ENCODE measurements at places on chromosomes 5 and 9. TPM values are rescaled to one million over a fixed set of nuclear protein-coding genes. Genes with fewer than 3 reads are reported as not detected.

DNA sequence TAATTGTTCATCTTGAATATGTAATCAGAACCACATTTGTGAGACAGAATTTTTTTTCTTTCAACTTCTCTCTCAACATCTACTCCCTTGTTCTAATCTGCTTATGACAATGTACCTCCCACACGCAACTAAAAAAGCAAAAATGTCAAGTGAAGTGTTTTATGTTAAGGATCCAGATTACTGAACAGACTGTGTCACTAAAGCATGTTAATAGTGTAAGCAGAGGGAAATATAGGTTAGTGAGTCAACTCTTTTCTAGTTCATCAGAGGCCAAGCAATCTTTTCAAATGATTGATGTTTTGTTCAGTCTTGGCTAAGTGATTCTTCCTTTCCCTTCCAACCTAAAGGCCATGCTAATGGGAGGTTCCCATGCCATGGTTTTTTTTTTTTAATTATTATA lies 34.7 kb upstream of the IDNK start:
- DNase-seq, result no peak

DNA sequence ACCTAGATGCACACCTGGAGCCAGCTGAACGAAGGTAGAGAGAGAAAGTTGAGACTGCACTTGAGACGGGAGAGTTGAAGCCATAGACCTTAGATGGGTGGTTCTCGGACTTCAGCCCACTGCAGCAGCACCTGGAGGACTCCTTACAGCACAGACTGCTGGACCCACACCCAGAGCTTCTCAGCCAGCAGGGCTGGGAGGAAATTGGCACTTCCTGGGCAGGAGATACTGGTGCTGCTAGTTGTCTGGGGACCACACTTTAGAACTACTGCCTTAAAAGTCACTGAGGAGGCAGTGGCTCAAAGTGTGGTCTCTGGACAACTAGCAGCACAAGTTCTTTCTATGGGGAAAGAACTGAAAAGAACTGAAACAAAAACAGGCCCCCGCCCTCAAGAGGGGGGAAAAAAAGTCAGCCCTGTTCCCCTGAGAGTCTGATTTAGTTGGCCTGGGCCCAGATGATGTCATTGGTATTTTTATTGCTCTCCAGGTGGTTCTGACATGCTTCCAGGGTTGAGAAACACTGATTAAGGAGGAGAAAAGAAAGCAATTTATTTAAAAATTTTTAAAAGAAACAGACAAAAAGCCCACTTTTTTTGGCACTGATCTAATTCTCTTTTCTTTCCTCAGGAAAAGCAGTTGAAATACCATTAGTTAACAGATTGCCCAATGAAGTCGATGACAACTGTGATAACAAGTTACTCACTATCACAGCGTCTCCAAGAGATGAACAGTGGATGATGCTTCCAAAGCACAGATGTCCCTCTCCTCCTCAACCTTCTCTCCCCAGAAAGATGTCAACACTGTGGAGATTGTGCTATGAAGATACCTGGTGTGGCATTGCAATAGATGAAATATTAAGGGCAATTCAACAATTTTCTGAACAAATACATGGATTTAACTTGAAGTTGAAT lies 73.6 kb upstream of the ADAMTS16 start:
- no peak for DNase-seq

The PCDHGB3 gene
- total RNA-seq, result 2.7 TPM

The SEC16A gene
- 71.8 TPM for total RNA-seq

The BAAT gene
- not detected for total RNA-seq

- DNase-seq, result no peak
These were observed 106.9 kb upstream of the SEMA6A start for GRCh38 chr5:116681334-116682013.

GRCh38 chr9:126431077-126431742 lies 104.6 kb downstream of the MVB12B start:
- DNase-seq, result no peak

- no peak for DNase-seq
These were observed 56.4 kb downstream of the NIPSNAP3B start for GRCh38 chr9:104820336-104820735.

DNA sequence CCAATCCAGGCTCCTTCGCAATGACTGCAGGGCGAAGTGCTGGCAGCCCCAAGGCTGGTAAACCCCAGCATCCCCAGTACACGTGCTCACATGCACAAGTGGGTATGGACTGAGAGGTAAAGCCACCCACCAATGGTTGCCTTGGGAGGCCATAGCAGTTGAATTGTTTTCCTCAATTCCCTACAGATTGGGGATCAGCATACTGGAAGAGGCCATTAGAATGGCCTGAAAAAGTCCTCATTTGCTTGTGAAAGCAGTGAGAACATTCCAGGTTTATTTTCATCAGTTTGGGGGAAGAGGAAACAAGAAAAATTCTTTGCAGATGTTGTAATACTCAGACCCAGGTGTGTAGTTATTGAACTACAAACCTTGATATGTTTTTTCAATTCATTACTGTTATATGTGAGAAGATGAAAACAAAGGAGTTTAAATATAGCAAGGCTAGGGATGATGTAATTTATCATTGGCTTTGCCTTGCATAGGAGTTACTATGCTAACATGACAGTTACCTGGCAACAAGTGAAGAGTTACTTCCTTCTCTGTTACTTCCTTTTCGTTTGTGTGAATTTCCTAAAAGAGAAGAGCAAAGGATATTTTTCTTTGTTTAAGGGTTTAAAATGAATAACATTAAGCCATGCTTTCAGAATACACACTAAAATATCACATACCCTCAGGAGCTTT lies 36.4 kb downstream of the MTMR12 start:
- no peak for DNase-seq

- DNase-seq, result no peak
These were observed 103.5 kb upstream of the C9orf72 start for GRCh38 chr9:27676827-27677226.

GRCh38 chr9:20117986-20118385 lies 329.1 kb upstream of the SLC24A2 start:
- no peak for DNase-seq

DNA sequence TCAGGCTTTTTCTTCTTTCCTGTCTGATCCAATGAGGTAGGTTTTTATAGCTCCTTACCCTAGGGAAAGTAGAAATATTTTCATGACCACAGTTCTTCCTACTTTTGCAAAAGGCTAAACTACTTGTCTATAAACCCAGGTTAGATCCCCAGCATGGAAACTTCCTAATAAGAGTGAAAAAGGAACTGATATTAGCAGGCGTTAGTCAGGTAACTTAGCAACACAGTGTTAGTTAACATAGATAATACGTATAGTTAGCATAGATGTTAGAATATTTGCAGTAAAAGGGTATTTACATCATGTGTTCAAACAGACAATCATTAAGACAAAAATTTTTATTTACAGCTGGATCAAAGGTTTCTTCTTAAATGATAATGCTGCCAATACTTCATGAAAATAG lies 162.9 kb upstream of the DAB2 start:
- DNase-seq, result no peak

DNA sequence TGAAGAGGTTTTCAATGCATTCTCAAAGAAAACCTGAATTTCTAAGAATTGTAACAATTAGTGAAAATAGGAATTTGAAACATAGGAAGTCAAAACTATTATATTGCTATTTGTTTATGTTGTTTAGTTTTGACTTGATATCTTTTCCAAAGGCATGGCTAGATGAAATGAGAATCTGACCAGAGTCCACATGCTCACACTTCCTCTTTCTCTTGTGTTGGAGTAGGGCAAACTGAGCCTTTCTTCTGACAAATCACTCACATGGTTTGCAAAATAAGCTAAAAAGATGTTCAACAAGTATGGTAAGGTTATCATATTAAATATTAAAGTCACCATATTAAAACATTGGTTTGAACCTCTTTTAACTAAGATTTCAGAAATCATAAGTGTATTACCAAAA lies 512.6 kb downstream of the ISL1 start:
- DNase-seq, result no peak

DNA sequence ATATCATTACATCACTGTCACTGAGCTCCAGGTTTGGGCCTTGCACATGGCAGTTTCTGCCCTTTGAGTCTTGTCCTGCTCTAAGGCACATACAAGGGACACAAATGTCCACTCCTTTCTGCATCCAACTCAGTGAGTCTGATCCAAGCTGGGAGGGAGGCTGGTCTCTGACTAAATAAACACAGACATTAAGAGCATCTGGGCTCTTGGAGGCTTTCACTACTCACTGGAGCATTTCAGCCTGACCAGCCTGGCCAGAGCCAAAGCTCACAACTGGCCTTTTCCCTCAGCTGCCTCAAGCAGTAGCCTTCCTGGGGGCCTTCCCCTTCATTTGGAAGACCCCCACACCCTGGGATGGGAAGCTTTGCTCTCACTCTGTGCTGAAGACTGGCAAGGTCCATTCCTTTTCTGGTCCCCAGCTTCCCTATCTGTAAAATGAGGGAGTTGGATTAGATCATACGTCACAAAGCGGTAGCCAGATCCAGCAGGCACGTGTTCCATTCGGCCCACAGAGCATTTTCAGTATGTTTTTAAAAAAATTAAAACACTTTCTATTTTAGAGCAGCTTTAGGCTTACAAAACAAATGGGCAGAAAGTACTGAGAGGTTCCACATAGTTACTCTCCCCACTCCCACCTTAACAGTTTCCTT lies 58.6 kb upstream of the XPA start:
- no peak for DNase-seq

The SAXO1 gene
- not detected for total RNA-seq

The SPAG8 gene
- total RNA-seq, result 0.61 TPM

- peak; percentile 45 for DNase-seq
These were observed 30.9 kb upstream of the CEP72 start for GRCh38 chr5:581266-581665.

The RANBP3L gene
- total RNA-seq, result not detected

- no peak for DNase-seq
These were observed 472.9 kb upstream of the ACTBL2 start for GRCh38 chr5:57955511-57955910.

DNA sequence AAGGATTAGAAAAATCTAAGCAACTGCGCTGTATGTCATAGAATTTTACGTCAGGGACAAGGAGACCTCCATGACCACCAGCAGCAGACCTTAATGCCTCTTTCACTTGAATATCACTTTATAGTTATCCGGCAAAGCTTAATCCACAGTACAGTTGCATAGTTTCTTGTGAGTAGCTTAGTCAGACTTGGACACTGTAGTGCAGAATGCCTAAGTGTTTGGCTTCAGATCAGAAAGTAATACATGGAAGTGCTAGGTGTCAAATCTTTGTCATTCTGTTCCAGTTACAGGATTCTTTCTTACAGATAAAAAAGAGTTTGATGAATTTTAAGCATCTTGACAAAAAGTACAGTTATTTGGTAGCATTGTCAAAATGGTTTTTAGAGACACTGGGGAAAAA lies 239.9 kb upstream of the PAPPA start:
- no peak for DNase-seq

- DNase-seq, result no peak
These were observed 5.7 kb downstream of the NIPBL start for GRCh38 chr5:36882250-36882649.

The PLK2 gene
- total RNA-seq, result 23.7 TPM

The PRKAA1 gene
- total RNA-seq, result 83.9 TPM

The CCL21 gene
- total RNA-seq, result 18.0 TPM

DNA sequence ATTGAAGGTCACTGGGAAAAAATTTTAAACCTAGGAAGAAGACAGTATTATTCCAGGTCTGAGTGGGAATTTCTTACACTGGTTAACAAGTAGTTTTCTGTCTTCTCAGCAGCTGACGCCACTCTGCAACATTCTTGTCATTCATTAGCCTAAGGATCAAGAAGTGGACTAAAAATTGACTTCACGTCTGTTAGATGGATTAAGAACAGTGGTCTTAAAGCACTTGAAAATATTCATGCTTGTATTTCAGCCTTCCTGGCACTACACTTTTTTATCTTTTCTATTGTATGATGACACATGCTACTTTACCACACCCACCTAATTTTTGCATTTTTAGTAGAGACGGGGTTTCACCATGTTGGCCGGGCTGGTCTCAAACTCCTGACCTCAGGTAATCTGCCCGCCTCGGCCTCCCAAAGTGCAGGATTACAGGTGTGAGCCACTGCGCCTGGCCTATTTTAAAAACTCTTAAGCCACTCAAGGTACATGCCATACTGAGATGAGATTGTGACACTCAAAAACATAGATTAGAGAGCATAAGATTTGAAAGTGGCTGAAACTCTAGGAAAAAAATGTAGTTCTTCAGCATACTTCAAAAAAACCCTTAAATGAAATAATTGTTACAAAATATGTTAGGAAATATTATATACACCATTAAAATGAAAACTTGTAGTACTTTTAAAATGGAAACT lies 8.4 kb downstream of the MATR3 start:
- DNase-seq, result no peak

The EPB41L4B gene
- 48.6 TPM for total RNA-seq

The IL4 gene
- total RNA-seq, result not detected

GRCh38 chr5:52961274-52961681 lies 27.9 kb upstream of the ITGA2 start:
- DNase-seq, result no peak

DNA sequence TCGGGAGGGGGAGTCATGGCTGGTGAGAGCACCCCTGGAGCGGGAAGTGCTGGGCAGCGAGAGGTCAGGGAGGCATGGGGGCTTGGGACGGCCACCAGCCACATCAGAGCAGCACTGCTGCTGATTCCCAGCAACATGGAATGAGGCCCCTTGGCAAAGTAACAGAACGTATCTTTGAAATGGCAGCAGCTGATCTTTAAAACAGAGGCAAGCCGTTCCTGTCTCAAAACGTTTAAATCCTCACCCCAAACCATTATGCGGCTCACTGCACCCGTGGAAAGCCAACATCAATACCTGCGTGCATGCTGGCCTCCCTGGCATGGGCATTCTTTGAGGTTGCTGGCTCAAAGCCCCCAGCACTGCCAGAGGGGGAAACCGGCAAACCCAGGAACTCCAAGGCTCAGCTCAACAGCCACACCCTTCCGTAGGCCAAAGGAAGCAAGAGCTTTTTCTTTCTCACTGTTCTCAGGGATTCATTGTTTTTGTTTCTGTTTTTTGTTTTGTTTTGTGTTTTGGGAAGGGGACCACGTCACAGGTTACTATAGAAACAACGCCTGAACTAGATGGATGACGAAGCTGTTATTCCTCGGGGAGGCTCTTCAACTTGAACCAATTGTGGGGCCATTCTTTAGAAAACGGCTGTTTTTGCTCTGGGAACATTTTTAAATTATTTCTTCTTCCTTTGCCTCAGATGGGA lies 28.1 kb upstream of the OBP2B start:
- peak; percentile 68 for DNase-seq

The CHD1 gene
- 62.2 TPM for total RNA-seq
